NCI-H526 treated with DMSO at 0.1 percent for 48 hours (cell line): ENCODE measurements at places on chromosomes 13 and 19.
A peak's percentile ranks its signal among the peaks of the same experiment; 100 is the strongest.

GRCh38 chr13:41606646-41607045 lies 149.3 kb downstream of the RGCC start:
- no peak for DNase-seq

- no peak for DNase-seq
Observed at GRCh38 chr19:55712804-55713631, 25.2 kb downstream of the NLRP9 start.

DNA sequence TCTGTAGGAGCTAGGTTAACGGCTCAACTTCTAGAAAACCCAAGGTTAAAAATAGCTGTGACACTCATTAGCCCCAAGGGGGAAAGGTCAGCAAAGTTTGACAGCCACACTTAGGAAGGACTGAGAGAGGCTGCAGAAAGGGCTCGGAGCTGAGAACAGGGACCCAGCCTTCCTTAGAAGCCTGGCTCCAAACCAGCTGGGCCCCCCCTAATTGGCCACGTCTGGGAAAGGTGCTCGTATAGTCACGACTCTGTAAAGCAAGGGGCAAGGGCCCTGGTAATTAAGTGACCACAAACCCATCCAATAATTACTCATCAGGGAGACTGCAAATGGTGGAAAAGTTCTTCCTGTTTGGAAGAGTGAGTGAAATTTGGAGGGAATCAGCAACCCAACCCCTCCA lies 90.5 kb downstream of the RNASEH2B start:
- no peak for DNase-seq

- DNase-seq = no peak
Observed at GRCh38 chr13:108272333-108272732, 2.8 kb downstream of the TNFSF13B start.

- no peak for DNase-seq
Observed at GRCh38 chr19:10998045-10998533, 37.3 kb downstream of the SMARCA4 start.

DNA sequence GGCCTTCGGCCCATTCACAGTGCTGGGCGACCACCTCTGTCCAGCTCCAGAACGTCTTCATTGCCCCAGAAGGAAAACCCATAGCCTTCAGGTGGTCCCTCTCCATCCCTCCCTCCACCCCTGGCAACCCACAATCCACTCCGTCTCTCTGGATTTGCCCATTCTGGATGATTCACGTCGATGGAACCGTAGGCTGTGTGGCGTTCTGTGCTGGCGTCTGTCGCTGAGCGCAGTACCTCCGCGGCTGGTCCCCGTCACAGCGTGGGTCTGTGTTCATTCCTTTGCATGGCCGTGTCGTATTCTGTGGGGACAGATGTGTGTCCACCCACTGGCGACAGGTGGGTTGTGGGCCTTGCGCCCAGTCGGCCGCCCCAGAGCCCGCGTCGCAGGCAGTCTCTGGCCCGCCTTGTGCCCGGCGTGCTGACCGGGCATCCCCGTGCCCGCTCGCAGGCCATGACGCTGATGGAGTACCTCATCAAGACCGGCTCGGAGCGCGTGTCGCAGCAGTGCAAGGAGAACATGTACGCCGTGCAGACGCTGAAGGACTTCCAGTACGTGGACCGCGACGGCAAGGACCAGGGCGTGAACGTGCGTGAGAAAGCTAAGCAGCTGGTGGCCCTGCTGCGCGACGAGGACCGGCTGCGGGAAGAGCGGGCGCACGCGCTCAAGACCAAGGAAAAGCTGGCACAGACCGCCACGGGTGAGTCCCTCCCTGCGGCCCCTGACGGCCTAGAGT lies 10.1 kb downstream of the EPN1 start:
- no peak for DNase-seq

DNA sequence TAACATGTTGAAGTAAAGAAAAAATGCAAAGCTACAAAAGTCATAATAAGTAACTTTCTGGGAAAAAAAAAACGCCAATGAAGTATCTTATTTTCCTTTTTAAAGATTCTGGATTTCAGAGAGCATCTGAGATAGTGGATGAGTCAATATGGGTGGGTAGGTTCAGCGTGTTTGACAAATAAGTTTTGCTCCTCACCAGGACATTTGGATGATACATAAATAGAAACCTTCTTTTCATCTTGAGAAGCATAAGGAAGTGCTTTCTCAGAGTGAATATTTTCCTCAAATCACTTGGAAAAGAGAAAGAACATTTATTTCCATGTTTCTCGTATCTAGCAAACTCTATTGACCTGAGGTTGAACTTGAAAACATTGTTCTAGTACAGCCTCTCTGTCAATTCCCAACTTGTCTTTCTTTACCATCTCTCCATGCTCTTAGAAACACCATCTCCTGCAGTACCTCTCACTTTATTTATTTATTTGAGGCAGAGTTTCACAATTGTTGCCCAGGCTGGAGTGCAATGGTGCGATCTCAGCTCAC lies 463.2 kb downstream of the KLF5 start:
- DNase-seq = no peak

GRCh38 chr13:83499286-83499685 lies 383.0 kb downstream of the SLITRK1 start:
- DNase-seq = no peak

GRCh38 chr13:85536706-85537105 lies 262.5 kb downstream of the SLITRK6 start:
- no peak for DNase-seq

- peak; percentile 94 for DNase-seq
Observed at GRCh38 chr19:17309198-17309964, at the start of gene DDA1. DDA1 (plus strand) TSS chr19:17309563; CDS start chr19:17309655, 92 bp downstream.

- DNase-seq = no peak
Observed at GRCh38 chr13:44780591-44781280, 204.6 kb upstream of the TSC22D1 start.

GRCh38 chr13:110358381-110358780 lies 51.3 kb downstream of the COL4A2 start:
- DNase-seq = no peak

DNA sequence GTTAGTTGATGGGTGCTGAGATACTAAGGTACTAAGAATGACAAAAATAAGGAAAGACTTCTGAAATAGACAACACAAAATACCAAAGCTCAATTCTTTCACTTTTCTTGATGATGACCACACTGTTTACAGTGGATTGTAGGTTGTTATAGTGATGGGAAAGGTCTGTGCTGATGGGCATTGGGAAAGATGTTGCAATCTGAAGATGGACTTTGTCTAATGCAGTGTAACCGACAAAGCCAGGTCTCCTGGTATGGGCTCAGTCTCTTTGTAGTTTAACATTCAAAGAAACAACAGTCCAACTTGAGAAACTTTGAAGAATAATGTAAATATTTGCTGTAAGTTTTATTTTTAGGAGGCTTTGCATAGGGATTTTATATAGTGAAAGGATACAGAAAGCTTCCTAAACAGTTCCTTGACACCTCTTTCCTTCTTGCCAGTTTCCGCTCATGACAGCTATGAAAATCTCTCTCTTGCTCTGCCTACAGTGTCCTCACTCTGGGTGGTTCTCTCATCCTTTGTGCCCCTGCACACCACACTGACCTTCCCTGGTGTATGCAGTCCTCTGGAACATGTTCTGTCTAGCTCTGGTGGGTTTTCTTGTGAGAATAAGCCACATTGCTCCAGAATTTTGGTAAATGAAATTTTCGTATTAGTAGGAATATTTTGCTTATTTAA lies 172.2 kb downstream of the KCNRG start:
- no peak for DNase-seq

- DNase-seq = no peak
Observed at GRCh38 chr13:29607465-29607864, 12.0 kb upstream of the SLC7A1 start.

DNA sequence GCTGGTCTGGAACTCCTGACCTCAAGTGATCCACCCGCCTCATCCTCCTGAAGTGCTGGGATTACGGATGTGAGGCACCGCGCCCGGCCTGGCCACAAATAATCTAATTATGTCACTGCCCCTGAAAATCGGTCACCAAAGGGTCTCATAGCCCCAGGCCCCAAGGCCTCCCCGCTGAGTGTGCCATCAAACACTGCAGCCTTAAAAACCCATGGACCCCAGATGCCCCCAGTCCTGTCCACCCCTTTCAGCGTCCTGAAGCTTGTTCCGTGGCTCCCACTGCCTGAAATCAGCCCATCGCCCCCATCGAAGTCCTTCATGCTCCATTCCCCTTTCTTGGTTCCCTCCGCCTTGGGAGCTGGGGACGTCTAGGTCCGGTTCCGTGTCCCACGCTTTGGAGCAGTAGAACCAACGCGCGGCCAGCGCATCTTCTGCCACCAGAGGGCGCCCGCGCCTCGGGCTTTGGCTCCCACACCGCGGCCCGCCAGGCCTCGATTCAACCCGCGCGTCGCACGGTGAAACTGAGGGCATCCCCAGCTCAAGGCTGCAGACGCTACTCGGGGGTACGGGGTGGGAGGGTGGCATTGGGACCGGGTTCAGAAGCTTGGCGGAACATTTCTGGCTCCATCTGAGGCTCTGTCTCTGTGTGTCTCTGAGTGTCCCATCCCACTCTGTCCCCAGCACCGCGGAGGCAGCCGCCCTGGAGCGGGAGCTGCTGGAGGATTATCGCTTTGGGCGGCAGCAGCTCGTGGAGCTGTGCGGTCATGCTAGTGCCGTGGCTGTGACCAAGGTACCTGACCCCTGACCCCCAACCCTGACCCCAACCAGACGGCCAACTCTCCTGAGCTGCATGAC lies 3.5 kb downstream of the YJEFN3 start:
- no peak for DNase-seq

GRCh38 chr19:1082165-1082927 lies 12.8 kb downstream of the POLR2E start:
- peak; percentile 82 for DNase-seq

- DNase-seq = no peak
Observed at GRCh38 chr19:11781295-11782057, 14.7 kb downstream of the ZNF441 start.

- no peak for DNase-seq
Observed at GRCh38 chr13:96743296-96744089, 250.8 kb downstream of the OXGR1 start.

- no peak for DNase-seq
Observed at GRCh38 chr19:46624958-46625661, at the start of gene PTGIR. PTGIR (minus strand) TSS chr19:46625089; CDS start chr19:46624225, 864 bp downstream.

GRCh38 chr13:31172001-31172400 lies 10.3 kb upstream of the HSPH1 start:
- no peak for DNase-seq

GRCh38 chr19:33220115-33220514 lies 5.5 kb downstream of the SLC7A10 start:
- DNase-seq = no peak

DNA sequence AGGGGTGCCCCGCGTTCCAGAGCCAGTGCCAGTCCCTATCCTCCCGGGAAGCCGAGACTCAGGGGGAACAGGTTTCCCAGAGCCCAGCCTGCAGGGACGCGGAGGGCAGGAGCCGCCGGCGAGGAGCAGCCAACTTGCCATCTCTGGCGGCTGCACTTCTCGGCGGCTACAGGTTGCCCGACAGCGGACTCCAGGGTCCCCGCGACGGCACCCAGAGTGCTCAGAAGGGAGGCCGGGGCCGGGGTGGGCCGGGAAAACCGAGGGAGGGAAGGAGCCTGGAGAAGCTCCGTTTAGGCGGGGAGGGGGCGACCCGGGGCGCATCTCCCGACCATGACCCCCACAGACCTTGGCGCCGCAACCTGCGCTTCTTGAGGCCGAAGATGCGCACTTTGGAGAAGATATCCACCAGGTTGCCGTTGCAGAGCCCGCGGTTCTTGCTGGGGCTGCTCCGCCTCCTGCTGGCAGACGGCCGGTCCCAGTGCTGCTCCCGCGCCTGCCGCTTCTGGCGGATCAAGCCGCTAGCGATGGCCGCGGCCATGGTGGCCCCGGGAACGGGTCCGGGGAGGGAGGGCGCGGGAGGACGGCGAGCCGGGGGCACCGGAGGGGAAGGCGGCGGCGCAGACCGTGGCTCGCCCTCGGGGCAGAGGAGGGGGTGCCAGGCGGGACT lies 463.8 kb downstream of the ITGBL1 start:
- peak; percentile 25 for DNase-seq

GRCh38 chr13:46053162-46054012 lies 841 bp upstream of the ZC3H13 start:
- no peak for DNase-seq

- DNase-seq = no peak
Observed at GRCh38 chr13:36973621-36974295, 25.4 kb downstream of the ALG5 start.

DNA sequence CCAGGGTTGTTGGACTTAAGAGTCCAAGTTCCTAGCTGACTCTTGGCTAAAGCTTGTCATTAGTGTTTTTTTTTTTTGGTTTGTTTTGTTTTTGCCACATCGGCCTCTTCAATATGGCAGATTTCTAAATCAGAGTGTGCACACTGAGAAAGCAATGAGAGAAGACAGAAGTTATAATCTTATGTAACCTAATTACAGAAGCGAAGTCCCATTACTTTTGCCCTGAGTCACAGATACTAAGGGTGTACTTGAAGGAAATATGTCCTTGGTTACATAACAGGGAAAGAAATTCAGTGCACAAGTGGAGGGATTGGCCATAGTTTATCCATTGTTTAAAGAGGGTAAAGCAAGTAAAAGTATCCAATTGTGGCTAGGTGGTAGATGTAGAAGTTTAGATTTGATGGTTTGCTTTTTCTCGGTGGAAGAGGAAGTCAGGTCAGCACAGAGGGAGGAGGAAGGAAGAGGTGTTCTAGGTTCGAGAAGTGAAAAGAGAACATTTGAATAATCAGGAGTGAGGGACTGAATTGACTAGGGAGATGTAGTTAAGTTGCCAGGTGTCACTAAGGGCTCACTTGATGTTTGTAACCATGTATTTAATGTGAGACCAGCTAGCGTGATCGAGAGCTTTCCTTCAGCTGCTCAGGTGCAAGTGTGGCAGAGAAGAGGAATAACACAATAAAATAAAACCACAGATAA lies 12.2 kb downstream of the GTF2F2 start:
- no peak for DNase-seq

DNA sequence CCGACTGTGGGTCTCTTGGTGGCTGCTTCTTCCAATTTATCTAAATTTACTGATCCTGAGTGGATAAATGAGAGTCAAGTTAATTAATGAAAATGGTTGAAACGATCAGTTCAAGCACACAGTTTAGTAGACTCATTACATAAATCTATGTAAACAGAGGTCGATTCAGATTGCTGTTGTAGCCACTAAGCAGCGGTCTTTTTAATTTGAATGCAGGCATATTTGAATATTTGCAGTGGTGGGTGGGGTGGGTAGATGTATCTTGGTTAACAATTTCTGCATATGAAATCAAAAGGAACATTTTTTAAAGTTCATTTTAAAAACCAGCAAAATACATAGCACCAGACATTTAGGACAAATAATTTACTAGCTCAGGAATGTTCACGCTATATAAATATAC lies 325.9 kb downstream of the KLF12 start:
- DNase-seq = peak; percentile 38

GRCh38 chr19:17404015-17404414 lies 1.4 kb downstream of the BST2 start:
- no peak for DNase-seq

- no peak for DNase-seq
Observed at GRCh38 chr19:4977299-4978174, 8.6 kb downstream of the KDM4B start.
